ENCODE measurements at places on chromosomes 7 and 10. TPM values are rescaled to one million over a fixed set of nuclear protein-coding genes. Genes with fewer than 3 reads are reported as not detected.

The BICC1 gene
- polyA plus RNA-seq, result 5.7 TPM

The TMEM130 gene
- polyA plus RNA-seq, result 2.1 TPM

The CACNB2 gene
- polyA plus RNA-seq, result 16.7 TPM

The LRRN3 gene
- polyA plus RNA-seq, result 2.2 TPM

The CALML5 gene
- polyA plus RNA-seq, result not detected

The PIP gene
- polyA plus RNA-seq, result not detected

The ATG9B gene
- polyA plus RNA-seq, result 0.32 TPM

The SAP25 gene
- polyA plus RNA-seq, result 2.5 TPM

DNA sequence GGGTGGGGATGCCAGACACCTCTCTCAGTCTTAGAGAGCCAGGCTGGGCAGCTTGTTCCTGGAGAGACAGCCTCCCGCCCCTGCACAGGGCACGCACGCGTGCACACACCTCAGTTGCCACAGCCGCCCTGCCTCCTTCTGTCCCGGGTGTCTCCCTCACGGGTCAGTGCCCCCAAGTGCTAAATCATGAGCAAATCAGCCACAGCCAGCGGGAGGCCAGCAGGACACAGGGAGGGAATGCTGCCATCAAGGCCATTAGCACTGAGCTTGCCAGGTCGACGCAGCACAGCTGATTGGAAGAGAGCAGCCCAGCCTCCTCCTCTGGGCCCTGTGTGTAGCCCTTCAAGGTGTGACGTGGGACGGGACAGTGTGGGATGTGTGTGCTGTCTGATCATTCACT, 130.4 kb downstream of the CDH23 start:
- DNase-seq, result no peak

GRCh38 chr7:80771523-80771922, 133.1 kb downstream of the CD36 start:
- DNase-seq, result no peak

GRCh38 chr7:115680921-115681320, 349.6 kb downstream of the TFEC start:
- no peak for DNase-seq

- DNase-seq, result no peak
Observed at GRCh38 chr7:101943889-101944600, 126.6 kb downstream of the CUX1 start.

DNA sequence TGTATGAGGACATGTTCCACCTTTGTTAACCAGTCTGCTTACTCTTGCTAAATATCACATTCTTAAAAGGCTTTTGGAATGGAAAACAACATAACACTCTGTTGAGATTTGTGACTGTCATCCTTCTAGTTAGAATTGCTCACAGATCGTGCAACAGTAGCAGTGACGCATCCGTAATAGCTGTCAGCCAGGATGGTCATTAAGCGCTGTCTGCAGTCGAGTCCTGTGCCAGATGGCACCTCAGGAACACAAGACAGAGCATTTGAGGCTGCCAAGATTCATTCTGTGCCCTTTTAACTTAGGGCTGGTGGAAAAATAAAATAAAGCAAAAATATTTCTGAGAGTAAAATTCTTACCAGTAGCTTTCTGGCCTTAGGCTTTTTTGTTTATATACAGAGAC, 348.6 kb downstream of the ANKRD7 start:
- no peak for DNase-seq

DNA sequence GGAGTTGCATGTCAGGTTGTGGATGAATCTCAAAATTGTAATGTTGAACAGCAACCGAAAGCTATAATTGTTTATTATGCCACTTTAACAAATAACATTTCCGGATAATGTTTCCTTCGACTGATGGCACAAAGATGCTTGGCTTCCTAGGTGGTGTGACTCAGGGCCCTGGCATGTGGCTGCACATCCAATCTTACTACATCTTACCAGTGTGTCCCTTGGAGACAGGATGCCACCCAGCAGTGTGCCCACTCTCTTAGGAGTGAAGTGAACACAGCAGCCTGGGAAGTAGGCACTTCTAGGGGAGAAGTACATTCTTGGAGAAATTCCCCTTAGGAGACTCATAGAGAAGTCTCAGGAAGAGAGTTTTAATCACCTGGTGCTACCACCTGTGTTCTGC, 33.0 kb upstream of the GPR26 start:
- no peak for DNase-seq

- no peak for DNase-seq
Observed at GRCh38 chr7:155714702-155715101, 70.2 kb downstream of the RBM33 start.

- DNase-seq, result no peak
Observed at GRCh38 chr7:155809947-155810769, 2.1 kb downstream of the SHH start.

- no peak for DNase-seq
Observed at GRCh38 chr10:42866115-42866995, 83.8 kb downstream of the BMS1 start.

- DNase-seq, result no peak
Observed at GRCh38 chr7:96996111-96996957, 9.0 kb upstream of the DLX6 start.

DNA sequence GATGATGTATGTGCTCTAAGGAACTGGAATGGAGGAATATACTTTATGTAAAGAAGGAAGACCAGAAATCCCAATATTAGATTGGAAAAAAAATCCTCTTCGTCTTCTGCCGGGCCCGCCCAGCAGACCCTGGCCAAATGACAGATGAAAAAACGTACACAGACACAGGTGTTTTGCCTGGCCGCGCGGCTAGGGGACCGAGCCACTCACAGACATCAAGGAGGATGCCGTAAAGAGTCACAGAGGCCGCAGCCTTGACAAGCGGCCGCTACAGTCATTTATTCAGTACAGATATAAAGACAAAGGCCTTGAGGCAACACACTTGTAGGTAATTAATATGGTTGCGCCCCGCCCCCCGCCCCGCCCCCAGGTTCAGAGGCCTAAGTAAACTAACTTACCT, 594.1 kb downstream of the GRM8 start:
- no peak for DNase-seq

GRCh38 chr7:157436763-157437480, 100.1 kb downstream of the DNAJB6 start:
- DNase-seq, result no peak

DNA sequence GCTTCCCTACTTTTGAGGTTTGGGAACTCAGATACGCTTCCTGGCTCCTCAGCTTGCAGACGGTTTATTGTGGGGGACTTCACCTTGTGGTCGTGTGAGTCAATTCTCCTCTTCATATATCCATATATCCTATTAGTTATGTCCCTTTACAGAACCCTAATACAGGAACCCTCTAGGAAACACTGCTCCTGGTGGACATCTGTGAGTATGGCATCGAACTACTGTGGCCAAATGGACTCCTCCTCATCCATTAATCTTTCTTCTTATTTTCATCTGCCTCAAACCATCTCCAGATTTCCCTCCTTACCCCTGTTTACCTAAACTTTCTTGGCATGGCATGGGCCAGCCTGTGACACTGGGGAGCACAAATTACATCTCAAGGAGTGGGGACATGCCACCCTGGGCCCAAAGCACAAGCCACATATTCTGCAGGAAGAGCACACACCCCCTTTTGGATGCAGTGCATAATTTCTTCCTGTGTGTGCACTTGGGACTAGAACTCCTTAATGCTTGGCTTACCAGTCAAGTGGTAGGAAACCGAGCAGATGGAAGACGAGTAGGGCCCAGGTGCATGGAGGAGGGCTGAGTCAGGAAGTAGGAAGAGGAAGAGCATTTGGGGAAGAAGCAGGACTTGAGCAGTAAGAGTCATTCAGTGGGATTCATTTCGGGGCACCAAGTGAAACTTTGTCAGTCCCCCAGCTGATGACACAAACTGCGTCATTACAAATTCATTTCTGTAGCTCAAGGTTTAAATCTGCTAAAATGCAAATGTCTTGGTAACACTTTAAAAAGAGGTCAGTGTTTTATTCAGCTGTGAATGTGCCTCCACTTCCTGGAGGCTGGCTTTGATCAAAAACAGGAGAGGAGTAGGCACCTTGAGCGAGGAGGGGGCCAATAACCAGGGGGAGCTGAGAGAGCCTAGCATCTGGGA, 80.8 kb upstream of the PLXNA4 start:
- DNase-seq, result no peak

DNA sequence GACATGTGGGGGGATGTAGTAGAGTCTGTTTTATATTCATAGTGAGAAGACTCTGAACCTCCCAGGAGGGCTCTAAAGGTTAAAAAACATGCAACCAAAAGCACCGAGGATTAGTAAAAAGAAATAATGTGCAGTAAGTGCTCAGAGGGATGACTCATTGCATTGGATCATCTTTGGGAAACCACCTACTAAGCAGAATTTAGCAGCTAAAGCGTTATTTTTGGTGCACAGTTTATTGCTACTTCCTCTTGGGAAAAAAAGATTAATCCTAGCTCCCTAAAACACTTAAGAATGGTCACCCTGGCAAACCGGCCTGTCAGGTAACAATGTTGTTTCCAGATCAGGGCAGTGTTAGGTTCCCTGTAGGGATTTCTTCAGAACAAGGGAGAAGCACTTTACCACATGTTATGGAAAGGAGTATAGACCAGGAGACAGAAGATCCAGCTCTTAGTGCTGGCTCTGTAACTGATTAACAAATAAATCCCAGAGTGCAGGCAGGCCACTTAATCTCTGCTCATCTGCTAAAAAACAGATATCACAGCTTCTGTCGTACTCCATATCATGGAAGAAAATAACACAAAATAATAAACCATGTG, 44.8 kb upstream of the FAM133B start:
- DNase-seq, result no peak

DNA sequence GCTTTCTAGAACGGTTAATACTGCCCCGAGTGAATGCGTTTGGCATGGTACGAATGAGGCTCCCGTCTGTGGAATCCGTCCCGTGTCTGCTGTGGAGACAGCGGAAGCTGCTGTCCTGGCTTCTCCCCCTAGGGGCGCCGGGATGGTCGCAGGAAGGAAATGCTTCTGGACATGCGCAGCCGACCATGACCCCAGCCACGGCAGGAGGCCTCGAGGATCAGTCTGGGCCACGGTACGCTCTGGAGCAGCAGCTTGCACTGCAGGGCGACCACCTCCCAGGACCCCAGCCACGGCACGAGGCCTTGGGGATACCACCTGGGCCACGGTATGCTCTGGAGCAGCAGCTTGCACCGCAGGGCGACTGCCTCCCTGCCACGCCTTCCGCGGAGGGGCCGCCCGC, 107.9 kb downstream of the CYTH3 start:
- no peak for DNase-seq

DNA sequence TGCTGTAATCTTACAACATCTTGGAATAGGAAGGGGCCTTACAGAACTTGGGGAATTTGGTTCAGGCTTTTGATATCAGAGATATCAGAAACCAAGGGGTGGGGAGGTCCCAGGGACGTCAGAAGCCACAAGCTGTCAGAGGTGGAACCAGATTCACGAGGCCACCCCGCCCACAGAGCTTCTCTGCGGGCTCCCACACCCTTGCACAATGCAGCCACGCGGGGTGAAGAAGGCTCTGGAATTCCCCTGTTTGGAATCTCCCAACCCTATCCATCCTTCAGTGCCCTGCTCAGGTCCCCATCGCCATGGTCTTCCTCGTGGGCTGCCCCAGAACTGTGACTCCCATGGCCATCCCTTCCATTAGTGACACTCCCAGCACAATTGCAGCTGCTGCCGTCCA, 247.1 kb upstream of the SHH start:
- DNase-seq, result no peak

- DNase-seq, result no peak
Observed at GRCh38 chr7:94706996-94707740, 51.2 kb upstream of the SGCE start.

All from urinary bladder (tissue), 4 donors.